Mucosa of gallbladder (tissue), 1 donor: ENCODE measurements at places on chromosomes 7 and 10. TPM values are rescaled to one million over a fixed set of nuclear protein-coding genes. Genes with fewer than 3 reads are reported as not detected.

Gene NPS
- not detected for total RNA-seq

Gene WEE2
- total RNA-seq, result not detected

- no peak for DNase-seq
Observed at GRCh38 chr10:75773231-75773780, 341.9 kb downstream of the LRMDA start.

GRCh38 chr10:129937351-129937751, 26.7 kb downstream of the EBF3 start:
- DNase-seq, result no peak

GRCh38 chr7:87506246-87507180, 31.0 kb upstream of the ABCB4 start:
- DNase-seq, result no peak

DNA sequence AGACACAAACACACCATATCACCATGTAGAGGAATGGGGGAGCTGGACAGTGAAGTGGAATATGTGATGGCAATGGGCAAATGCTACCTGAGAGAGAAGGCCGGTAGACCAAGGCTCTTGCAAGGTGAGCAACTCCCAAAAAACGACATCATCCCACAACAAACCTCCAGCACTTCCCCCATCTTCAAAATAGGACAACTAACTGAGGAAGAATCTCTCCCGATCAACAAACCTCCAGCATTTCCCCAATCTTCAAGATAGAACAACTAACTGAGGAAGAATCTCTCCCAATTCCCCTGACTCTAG, 387.2 kb downstream of the PARD3 start:
- no peak for DNase-seq

DNA sequence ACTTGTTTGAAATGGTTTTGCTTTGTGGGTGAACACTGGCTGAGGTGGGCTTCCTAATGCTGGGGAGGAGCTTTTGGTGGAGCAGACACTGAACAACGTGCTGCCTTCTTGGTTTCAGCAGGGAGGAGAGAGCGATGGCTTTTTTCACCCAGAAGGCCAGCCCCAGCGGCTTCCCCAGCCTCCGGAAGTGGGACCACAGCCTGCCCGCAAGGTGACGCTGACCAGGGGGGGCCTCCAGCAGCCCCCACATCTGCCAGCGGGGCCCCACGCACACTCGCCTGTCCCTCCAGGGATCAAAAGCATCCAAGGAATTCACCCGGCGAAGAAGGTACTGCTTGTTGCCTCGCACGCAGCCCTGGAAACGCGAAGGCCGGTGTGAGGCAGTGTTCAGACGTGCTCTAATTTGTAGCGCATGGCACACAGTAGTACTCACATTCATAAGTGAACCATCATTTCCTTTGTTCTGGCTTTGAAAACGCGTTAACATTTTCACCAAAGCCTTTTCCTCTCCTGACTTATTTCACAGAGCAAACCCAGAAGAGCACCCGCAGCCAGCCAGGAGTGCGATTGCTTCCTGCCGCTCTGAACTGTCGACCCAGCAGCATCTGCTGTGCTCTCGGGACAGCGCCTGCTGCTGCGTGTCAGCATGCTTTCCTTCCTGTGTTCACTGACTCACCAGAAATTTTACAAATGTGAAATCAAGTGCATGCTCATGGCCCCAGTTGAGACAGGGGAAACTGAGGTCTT, 48.4 kb downstream of the SHH start:
- no peak for DNase-seq

- no peak for DNase-seq
Observed at GRCh38 chr10:45423976-45424499, 50.0 kb downstream of the ALOX5 start.

GRCh38 chr7:131574741-131575140, 18.3 kb upstream of the PODXL start:
- no peak for DNase-seq

- DNase-seq, result peak; percentile 2
Observed at GRCh38 chr7:158343526-158343925, 244.1 kb downstream of the PTPRN2 start.
